ENCODE measurements at places on chromosomes 16 and 17.

DNA sequence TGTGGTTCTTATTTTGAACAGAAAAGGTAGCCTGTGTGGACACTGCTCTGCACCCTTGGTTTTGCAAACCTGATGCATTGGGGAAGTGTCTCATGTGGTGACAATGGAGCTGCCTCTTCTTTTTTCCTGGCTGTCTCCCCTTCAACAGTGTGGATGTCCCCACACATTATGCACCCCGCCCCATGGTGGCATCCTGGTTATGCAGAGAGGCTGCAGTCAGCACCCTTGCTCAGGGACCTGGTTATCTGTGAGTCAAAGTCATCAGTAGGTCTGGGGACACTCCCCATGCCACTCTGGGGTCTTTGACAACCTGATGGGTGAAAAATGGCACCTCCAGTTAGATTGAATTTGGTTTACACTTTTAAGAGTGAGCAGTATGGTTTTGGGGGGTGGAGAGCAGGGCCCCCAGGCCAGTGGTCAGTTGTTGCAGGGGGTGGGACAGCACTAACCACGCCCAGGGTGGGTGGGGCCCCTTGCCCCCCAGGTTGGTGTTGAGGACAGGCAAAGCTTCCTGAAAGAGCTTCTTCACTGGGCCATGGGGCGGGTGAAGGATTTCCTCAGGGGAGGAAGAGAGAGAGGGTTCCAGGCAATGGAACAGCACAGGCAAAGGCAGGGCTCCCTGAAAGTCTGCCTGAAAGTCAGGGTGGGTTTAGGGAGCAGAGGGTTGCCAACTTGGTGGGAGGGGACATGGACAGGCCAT lies 24.6 kb upstream of the KCNJ12 start:
- no peak overlapping the region for H3K27ac ChIP-seq
- H3K4me3 ChIP-seq = no peak overlapping the region
- H3K4me1 ChIP-seq = no peaks in the 10 kb centered on the region
- no peaks in the 10 kb centered on the region for H3K36me3 ChIP-seq
- H3K27me3 ChIP-seq = peaks cover 7% of the 10 kb centered on the region
- DNase-seq = no peak

- DNase-seq = no peak
- H3K4me1 ChIP-seq = no peaks in the 10 kb centered on the region
- no peak overlapping the region for H3K27ac ChIP-seq
- H3K36me3 ChIP-seq = no peaks in the 10 kb centered on the region
These were observed 2.6 kb downstream of the CCL15 start for GRCh38 chr17:35998756-35999155.

- H3K36me3 ChIP-seq = no peaks in the 10 kb centered on the region
- no peak for DNase-seq
- H3K4me3 ChIP-seq = no peak overlapping the region
- peaks cover 19% of the 10 kb centered on the region for H3K27me3 ChIP-seq
- H3K4me1 ChIP-seq = no peaks in the 10 kb centered on the region
These were observed 11.2 kb upstream of the SBK1 start for GRCh38 chr16:28280881-28281836.

DNA sequence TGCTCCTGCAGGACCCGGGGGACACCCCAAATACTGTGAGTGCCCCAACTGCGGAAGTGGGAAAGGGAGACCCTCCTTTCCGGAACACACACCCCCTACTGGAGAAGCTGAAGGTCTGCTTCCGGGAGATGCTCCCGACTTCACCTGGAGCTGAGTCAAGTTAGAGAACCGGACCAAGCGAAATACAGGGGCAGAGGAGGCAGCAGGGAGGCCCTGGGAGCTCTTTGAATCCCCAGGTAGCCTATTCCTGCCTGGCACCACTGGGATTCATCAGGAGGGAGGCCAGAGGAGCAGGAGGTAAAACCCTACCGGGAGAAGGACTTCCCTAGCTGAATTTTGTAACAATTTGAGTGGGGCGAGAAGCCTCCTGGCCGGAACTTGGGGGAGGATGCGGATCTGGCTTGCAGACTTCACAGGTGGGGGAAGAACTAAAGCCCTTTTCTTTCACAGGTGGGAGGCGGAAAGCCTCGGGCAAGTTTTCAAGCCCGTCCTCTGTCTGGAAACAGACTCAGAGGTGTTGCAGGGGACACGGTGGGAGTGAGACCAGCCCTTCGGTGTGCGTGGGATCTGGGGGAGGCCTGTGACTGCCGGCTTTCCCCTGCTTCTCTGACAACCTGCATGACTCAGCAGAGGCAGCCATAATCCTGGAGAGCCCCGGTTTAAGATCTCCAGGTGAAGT lies 22.4 kb upstream of the TEKT1 start:
- no peaks in the 10 kb centered on the region for H3K27me3 ChIP-seq
- no peak for DNase-seq
- H3K4me1 ChIP-seq = no peaks in the 10 kb centered on the region
- no peak overlapping the region for H3K4me3 ChIP-seq
